ENCODE measurements at places on chromosomes 1 and 21.

- no peak for DNase-seq
Measured at GRCh38 chr21:44723177-44724131, 12.1 kb upstream of the TSPEAR start.

- DNase-seq = no peak
Measured at GRCh38 chr1:53669621-53670191, 69.3 kb downstream of the GLIS1 start.

GRCh38 chr1:229254910-229255541, 15.9 kb upstream of the RAB4A start:
- DNase-seq = peak; percentile 72

DNA sequence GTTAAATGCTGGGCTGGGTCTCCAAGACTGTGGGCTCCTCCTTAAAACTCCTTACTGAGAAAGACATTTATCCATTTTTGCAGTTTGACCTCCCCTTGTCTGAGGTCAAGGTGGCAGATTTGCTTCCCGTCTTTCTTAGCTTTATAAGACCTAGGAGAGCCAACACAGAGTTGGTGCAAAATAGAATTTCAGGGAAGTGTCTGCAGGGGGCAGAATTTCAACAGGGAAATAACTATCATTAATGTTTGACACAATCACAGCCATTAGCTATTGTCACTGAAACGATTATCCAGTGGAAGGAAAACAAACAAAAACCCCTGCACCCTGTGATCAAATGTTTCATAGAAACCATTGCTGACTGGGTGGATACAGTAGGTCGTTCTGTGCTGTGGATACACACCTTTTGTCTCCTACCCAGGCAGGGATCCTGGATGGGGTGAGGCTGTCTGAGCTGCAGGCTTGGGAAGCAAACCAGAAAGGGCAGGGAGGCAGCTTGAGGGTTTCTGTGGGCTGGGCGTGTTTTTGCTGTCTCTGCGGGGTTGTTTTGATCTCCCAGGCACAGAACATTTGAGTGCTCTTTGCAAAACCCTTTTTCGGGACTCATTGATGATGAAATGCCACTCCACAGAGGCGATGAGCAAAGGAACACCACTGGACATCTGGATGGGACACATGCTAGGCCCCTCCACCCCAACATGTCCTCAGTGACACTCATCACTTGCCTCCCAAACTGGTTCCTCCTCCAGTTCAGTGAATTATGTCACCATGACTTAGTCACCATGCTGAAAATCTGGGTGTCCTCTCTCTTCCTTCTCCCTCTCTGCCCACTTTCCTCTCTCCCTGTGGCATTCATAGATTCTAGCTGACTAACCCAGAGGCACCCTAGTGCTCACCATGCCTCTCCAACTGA, 94.2 kb upstream of the SERBP1 start:
- no peak for DNase-seq

DNA sequence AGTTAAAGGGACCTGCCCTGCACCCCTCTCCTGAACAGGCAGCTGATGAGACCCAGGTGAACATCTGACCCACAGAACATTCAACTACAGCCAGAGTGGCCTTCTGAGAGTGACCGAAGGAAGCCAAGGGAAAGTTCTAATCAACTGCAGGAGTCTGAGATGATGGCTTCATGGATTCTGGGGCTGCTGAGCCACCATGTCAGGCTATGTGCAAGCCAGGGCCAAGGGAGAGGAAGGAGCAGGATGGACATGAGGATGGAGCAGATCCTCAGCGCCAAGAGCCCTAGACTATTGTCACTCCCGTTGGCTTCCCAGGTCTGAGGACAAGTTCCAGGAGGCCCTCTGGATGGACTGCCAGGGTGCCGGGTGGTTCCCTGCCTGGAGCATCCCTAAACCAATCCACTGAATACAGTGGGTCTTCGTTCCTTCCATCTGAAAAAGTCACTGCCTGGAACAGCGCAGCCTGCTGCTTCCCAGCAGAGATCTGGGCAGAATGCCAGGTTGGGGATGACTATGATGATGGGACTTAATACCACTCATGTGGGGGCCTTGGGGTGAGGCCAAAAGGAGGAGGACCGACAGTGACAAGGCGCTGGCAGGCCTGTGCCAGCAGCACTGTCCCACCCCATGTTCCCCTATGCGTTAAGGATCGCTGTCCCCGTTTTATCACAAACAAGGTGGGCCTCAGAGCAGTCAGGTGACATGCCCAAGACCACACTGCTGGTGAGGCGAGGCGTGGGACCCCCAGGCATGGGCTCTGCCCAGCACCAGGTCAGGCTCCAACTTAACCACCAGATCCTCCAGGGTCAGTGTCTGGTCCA, 19.8 kb downstream of the SPOCD1 start:
- no peak for DNase-seq

DNA sequence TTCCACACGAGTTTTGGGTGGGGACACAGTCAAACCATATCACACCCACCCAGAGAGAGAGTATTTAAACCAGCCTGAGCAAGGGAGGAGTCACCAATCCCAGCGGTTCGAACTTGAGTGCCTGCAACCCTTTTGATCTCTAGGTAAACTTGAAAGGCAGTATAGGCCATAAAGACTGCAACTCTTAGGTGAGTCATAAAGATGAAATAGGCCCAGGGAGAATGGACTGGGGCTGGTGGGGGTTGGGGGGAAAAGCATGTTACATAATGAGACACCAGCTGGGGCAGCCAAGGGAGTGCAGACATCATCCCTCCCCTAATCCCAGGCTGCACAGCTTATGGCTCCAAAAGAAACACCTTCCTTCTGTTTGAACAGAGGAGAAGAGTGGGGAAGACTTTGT, 99.8 kb upstream of the LHX8 start:
- no peak for DNase-seq

DNA sequence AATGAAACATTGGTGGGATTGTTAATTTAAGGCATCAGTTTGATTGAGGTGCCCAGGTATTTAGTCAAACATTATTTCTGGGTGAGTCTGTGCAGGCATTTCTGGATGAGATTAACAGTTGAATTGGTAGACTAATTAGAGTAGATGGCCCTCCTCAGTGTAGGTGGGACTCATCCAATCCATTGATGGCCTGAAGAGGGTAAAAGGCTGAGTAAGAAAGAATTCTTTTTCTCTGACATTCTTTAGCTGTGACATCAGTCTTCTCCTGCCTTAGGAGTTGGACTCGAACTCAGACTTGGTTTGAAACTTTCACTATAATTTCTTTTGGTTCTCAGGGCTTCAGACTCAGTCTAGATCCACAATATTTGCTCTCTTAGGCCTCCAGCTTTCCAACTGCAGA, 59.6 kb upstream of the ADAMTS5 start:
- DNase-seq = no peak

GRCh38 chr21:21624674-21625073, 626.5 kb downstream of the NCAM2 start:
- no peak for DNase-seq

DNA sequence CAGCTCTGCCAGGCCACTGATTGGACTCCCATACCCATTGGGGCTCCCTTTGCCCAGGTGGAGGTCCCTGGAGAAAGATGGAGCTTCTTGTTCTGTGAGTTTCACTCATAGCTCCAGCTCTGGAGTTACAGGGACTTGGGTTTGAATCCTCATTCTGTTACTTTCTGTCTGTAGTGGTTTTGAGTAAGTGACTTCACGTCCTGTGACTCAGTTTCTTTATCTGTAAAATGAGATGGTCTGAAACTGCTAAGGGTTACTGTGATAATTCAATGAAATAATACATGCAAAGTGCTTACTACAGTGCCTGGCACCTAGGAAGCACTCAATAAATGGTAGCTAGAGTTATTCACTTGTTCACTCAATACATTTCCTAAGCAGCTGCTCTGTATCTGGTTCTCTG, 88.5 kb upstream of the SLC2A1 start:
- no peak for DNase-seq

DNA sequence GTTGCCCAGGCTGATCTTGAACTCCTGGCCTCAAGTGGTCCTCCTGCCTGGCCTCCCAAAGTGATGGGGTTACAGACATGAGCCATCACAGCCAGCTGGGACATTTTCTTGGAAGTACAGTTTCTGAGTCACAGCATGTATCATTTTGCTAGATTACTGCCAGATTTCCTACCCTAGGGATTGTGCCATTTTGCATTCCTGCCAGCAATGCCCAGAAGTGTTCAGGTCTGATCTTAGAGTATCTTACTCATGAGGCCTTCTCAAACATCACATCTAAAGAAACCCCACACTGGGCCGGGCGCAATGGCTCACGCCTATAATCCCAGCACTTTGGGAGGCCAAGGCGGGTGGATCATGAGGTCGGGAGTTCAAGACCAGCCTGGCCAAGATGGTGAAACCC, 10.2 kb downstream of the BMP8A start:
- DNase-seq = no peak

Measured in CD4-positive, CD25-positive, alpha-beta regulatory T cell (primary cell).